ENCODE measurements at places on chromosomes 1 and 21.

DNA sequence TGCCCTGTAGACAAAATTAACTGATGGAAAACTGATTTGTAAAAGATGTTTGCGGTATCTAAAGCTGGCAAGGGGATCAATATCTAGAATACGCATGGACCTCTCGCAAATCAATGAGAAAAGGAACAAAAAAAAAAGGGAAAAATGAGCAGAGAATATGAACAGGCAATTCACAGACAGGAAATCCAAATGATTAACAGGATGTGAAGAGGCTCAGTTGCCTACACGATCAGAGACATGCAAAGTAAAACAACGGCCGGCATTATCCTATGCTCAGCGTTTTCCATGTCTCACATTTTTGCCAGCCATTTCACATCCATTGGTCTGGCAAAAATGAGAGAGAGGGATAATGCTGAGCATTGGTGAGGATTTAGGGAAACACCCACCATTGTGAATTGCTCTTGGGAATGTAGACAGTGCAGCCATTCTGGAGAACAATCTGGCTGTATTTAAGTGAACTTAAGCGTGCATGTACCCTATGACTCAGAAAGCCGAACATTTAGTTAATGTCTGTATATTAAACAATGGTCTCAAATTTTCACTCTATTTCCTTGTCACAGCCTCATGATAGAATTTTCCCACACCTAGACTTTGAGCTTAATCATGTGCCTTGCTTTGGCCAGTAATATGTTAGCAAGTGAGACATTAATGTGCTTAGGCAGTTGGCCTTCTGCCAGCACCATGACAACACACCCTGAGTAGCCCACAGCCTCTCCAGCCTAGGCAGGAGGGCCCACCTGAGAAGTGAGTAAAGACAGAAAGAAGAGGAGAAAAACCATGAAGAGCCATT, 61.0 kb upstream of the NBPF3 start:
- no peak for DNase-seq

DNA sequence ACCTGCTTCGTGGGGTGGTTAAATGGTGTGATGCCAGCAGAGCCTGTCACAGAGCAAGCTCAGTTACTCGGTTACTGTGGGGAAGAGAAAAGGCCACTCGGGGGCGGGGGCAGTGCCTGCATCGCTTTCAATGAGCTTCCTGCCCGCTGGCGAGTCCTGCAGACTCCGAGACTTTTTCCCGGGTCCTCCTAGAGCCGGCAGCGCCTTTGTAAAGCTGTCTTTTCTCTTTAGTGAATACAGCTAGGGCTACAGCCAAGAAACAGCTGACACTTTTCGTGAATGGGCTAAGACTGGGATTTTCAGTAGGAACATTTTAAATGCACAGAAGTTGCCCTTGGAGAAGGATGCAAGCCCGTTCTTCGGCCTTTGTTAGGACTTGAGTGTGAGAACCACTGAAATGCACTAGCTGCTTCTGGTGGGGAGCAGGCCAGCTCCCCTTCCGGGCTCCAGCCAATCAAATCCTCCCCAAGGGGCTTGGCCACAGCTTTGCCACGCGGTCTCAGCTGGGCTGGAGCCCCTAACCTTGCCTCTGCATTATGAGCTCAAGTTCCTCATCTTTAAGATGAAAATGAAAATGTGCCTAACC, 23.4 kb upstream of the EFHD2 start:
- DNase-seq: no peak

DNA sequence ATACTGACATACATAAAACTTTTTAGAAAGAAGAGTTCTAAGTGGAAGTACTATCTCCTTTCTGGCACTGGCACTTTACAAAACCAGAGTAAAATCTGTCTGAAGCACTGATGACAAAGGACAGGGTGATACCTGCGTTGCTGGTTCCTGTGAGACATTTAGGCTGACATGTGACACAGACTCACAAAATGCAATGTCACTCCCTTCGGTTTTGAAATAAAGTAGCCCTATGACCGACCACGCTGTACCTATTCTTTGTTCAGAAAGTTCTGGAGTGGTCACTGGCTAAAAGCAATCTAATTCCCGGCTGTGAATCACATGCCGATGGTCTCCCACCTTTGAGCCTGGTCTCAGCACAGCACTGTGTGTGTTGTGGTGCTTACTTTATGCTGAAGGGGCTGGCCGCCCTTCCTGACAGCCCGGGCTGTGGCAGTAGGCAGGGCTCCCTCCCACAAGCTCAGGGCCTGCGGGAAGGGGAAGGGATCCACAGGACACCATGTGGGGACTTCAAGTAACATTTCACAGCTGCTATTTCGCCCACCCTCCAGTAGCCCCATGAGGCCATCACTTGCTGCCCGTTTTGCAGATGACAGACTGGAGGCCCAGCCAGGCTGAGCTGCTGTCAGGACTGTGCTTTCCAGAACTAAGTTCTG, 48.0 kb downstream of the MRPL37 start:
- no peak for DNase-seq

DNA sequence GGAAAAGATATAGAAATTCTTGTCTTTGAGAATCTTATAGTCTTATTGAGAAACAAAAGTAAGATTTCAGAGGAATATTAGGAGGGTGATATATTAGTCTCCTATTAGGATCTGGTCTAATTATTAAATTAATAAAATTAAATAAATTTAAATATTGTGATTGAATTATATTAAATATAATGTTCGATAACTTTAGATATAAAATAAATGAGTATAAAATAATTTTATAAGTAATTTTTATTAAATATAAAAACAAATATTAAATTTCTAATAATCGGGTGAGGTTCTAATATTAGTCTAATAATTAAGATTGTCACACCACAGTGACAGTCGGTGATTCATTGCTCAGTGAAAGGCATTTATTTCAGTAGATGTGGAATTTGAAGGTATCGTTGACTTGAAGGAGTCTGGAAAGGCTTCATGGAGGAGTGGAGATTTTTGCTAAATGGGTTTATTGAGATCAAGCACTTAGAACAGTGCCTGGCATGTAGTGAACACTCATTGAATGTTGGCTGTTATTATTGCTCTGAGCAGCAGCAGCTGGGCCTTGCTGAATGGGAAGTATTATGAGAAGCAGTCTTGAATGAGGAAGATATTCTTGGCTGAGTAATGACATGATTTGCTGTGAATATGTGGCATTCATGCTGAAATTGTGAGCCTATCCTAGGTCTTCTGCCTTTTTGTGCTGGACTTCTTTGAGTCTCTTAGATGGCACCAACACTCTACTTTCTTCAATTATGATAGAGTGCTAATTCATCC, 74.6 kb downstream of the USP25 start:
- no peak for DNase-seq

DNA sequence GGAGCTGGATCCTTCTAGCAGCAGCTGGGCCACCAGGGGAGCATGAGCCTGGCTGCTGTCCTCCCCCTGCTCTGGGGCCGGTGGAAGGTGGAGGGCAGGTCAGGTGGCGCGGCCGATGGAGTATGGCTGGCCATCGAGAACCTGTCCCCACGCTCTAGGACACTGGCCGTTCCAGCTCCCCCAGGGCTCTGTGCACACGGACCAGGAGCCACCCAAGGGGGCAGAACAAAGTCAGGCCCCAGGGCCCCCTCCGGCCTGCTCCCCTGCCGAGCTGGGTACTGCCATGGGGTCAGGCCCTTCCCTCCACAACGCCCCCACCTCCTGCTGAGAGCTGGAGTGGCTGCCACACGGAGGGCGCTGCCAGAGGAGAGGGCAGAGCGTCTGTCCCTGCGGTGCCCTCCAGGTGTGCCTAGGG, 4.5 kb upstream of the PLCH2 start:
- peak; percentile 53 for DNase-seq

DNA sequence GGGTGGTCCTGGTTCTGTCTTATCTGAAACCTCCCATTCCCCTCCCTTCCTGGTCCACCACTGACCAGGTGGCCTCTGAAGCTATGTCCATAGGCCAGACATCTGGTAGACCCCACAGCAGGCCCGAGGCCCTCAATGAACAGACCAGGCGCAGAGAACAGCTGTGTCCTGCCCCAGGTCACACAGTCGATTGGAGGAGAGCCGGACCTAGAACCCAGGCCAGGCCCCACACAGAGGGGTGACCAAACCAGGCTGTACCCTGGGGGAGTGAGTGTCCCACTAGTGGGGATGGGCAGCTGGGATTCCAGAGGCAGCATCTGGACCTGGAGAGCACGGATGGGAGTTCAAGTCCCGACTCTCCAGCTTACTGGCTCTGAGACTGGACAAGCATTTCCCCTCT, 29.2 kb downstream of the RNU1-1 start:
- DNase-seq: no peak

GRCh38 chr1:109910123-109910962, at the start of gene CSF1:
Gene CSF1, plus strand, starts transcription at chr1:109910849. Its CDS starts 175 bp downstream, at chr1:109911024.
- peak; percentile 62 for DNase-seq

DNA sequence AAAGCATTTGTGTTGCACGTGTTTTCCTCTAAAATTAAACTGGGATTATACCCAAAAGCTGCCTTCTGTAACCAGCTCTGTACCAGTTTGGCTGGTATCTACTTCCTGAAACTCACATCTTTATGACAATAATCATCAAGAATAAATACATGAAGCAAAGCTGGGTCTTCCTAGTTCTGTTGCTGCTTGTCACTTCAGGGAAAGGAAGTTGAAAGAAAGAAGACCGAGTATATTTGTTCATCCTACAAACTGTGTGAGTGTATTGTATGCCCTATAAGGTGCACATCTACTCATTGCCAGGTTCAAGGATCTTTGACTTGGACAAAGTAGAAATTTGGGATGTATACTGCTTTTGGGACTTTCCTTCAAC, 29.1 kb upstream of the IFNGR2 start:
- no peak for DNase-seq

- no peak for DNase-seq
These were observed 38.0 kb upstream of the PPP2R5A start for GRCh38 chr1:212247179-212247721.

- no peak for DNase-seq
These were observed 42.4 kb downstream of the CASQ2 start for GRCh38 chr1:115726161-115726560.

GRCh38 chr1:205224736-205225135, 3.0 kb upstream of the TMCC2 start:
- no peak for DNase-seq

GRCh38 chr1:212286556-212287131, 1.4 kb downstream of the PPP2R5A start:
- DNase-seq: no peak

DNA sequence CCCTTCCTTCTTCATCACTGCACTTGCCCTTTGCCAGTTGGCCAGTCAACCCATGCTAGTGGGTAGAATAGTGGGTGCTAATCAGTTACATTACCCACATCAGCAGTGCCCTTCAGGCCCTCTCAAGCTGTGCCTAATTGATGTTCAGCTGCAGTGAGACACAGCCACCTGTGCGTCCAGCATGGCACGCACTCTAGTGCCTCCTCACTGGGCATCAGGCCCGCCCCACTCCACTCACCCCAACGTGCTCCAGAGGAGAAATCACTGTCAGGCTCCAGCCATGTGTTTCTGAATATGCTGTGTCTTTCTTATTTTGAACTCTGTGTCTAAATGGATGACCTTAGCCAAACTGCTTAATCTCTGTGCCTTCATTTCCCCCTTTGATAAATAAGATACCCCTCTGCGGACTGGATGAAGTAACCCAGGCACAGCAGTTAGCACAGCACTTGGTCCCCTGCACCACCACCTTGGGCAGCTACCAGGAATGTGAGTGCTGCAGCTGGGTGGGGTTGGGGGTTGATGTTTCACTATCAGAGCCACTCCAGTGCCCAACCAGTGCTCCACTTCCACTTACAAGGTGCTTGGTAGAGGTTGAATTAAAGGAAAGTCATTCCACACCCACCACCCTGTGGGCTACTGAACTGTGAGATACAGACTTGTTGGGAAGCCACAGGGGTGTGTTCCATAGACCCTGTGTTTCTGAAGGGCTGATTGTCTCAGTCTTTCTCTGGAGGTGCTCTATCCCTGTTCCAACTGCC, 8.9 kb upstream of the ADORA3 start:
- no peak for DNase-seq

GRCh38 chr1:93186667-93187066, 6.1 kb downstream of the CCDC18 start:
- DNase-seq: no peak

- no peak for DNase-seq
These were observed 16.7 kb upstream of the TIAM1 start for GRCh38 chr21:31360717-31361116.

- DNase-seq: peak; percentile 55
These were observed 53.1 kb downstream of the DOP1B start for GRCh38 chr21:36209626-36210171.

GRCh38 chr1:22057861-22058260, 5.4 kb downstream of the CDC42 start:
- no peak for DNase-seq

- no peak for DNase-seq
These were observed 646.2 kb downstream of the KCNT2 start for GRCh38 chr1:195962051-195962450.

DNA sequence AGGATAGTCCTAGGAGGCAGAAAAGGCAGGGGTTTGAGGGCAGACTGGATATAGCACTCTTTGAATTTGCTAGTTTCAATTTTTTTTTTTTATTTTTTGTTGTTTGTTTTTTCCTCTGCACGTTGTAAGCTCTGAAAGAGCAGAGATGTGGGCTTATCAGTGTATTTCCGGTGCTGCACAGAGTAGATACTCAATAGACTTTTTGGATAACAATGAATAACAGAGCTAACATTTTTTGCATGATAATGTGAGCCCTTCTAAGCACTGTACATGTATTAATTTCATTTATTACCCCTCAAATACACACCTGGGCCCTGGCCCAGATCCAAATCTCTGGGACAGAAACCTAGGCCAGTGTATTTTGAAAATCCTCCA, 17.1 kb upstream of the PARP1 start:
- no peak for DNase-seq

Data from D341Med (cell line).